Right lobe of liver (tissue), 6 donors: ENCODE measurements at places on chromosomes 4 and X.

- DNase-seq, result no peak
Observed at GRCh38 chr4:85966373-85966772, 393.5 kb downstream of the MAPK10 start.

GRCh38 chr4:52995360-52996030 is 133.4 kb downstream of the RASL11B start:
- DNase-seq, result no peak

GRCh38 chr4:105990933-105991332 is 95.7 kb downstream of the NPNT start:
- peak; percentile 61 for DNase-seq

DNA sequence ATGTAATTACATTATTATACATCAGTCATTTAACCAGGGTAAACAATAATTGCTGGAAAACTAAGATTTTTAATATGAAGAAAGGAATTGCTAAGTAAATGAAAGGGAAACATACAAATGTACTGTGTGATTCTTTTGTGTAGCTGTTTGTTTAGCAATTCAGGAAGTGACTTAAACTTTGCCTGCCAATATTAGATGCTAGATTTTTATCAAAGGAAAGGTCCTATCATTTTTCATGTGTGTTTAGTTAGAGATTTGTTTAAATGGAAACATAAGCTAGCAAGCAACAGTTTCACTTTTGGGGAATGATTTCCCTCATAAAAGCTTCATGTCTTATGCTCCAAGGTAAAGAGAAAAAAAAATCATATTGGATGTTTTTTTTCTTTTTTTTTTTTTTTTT is 95.1 kb upstream of the LIMCH1 start:
- no peak for DNase-seq

GRCh38 chr4:158538911-158539310 is 17.2 kb downstream of the RXFP1 start:
- DNase-seq, result no peak

DNA sequence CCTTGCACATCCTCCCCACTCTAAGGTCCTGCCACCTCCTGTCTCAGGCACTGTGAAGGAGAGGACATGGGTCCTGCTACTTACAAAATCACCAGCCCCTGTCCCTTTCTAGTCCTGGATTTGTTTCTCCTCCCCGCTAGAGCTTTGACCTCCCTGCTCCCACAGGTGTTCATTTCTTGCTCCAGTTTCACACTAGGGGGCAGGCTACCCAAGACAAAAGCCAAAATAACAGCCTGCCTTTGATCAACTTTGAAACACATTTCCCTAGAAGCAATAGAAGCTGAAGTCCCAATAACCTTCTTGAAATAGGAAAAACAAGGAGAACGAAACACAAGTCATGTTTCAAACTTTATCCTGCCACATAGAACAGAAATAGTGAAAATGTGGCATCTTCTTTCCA is 164.4 kb downstream of the QDPR start:
- DNase-seq, result no peak
